ENCODE measurements at places on chromosomes 6 and 20.

GRCh38 chr6:155212616-155213380, 51.0 kb upstream of the CLDN20 start:
- DNase-seq = no peak

DNA sequence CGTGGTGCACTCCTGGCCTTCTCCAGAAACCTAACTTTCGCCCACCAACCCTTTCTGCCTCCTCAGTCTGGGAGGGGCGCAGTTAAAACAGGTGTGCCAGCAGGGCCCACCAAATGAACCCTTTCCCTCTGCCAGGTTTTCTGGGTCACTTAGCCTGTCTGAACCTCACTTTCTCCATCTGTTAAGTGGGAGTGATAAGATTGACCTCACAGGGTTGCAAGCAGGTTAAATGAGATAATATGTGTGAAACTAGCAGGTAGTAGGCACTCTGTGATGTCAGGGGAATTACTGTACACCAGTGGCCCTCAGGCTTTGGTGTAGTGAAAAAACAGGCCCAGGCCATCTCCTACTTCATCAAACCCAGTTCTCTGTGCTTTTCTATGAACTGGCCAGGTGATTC, 14.1 kb downstream of the BNIP5 start:
- no peak for DNase-seq

- DNase-seq = no peak
Observed at GRCh38 chr20:3798908-3799248, 2.8 kb downstream of the CDC25B start.

GRCh38 chr6:83558975-83559374, 46.6 kb downstream of the PRSS35 start:
- DNase-seq = no peak

DNA sequence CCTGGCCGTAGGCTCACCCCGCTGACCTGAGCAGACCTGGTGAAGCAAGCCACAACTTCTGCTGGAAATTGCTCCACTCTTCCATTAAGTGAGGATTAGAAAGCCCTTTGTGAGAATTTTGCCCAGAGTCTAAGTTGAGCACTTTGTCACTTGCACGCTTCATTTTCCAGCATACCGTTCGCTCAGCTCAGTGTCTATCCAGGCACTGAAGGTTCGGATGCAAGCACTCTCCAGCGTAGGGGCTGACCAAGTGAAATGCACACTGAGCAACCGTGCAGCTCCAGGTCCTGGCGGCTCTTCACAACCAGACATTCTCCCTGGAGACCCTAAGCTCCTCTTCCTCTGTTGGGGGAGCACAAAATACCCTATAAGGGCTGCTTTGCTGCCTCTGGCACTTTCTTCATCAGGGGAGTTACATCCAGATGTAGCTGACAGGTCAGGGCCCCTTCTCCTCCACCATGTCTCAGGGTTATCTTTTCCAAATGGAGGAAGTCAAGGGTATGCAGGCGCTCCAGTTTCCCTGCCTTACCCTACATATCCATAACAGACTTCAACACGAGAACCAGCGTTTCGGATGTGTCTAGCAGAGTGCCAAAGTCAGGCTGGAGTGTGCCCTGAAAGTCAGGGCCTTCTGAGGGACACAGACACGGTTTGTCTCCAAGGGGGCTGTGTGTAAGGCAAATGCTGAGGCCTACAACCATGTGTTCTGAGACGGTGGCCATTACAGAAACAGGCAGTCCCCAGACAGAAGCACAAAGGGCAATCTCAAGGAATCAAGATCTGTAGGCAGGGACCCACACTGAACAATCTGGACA, 146.7 kb upstream of the AFDN start:
- DNase-seq = peak; percentile 61

DNA sequence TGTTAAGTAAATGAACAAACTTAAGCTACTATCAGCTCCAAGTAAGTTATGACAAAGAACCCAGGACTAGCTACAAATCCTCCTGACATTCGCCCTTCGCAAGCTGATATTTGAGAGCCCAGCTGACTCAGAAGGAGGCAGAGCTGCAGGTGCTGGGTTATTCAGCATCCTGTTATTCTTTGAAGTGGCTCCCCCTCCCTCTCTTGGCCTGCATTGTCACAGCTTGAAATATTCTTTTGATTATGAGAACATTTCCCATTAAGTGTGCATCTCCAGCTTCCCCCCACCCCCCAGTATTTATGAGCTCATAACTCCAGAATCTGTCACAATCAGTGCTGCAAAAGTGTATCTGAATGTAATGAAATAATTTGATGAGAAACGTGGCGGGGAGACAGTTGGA, 78.8 kb upstream of the RALY start:
- no peak for DNase-seq

Measured in cardiac septum (tissue), 1 donor.